HEK293T (cell line): ENCODE measurements at places on chromosomes 6 and 20.

GRCh38 chr6:51514748-51515402, 572.5 kb downstream of the PKHD1 start:
- no peak for DNase-seq

DNA sequence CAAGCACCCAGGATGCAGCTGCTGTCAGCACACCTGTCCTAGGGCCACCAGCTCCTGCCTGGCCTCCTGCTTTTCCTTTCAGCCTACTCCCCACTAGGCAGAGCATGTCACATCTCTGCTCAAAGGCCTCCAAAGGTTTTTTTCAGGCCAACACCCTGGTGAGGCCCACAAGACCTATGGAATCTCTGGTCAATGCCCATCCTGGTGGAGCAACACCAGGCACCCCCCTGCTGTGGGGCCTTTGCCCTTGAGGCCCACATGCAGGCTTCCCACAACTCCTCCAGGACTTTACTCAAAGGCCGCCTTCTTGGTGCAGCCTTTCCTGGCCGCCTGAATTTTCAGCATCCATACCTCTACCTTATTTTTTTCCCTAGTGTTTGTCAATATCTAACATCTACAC, 76.9 kb downstream of the SLC23A2 start:
- DNase-seq = no peak

GRCh38 chr6:139605350-139605749, 230.9 kb upstream of the CITED2 start:
- DNase-seq = no peak

DNA sequence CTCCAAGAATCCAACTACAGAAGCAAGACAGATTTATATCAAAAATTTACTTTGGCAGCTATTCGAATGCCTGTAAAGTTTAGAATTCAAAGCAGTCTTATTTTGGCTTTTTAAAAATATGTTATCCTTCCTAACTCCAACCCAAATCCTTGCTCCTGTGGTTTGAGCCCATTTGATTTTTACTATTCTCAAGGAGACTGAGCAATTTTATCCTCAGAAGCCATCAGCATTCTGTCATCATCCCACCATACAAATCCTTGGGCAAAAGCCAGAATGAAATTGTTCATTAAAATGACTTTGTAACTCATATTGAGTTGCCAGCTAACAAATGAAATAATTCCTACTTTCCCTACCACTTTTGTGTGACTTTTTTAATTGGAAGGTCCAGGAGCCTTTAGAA, 392.8 kb downstream of the ADGRB3 start:
- DNase-seq = no peak

DNA sequence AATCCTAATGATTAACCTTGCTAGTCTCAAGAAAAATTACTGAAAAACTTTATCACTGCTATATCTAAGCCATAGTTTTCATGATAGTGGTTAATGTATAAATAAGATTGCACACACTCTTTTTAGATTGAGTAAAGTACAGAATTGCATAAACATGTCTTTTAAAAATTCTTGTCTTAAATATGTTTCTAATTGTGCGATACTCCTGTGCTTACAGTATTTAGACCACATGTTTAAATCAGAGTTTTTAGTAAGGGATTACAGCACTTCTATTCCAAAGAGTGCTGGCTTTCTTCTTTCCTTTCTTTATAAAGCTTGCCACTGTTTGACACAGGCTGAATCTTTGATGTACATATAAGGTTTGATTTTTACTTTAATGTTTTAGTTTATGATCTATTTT, 36.8 kb upstream of the RGS17 start:
- no peak for DNase-seq

DNA sequence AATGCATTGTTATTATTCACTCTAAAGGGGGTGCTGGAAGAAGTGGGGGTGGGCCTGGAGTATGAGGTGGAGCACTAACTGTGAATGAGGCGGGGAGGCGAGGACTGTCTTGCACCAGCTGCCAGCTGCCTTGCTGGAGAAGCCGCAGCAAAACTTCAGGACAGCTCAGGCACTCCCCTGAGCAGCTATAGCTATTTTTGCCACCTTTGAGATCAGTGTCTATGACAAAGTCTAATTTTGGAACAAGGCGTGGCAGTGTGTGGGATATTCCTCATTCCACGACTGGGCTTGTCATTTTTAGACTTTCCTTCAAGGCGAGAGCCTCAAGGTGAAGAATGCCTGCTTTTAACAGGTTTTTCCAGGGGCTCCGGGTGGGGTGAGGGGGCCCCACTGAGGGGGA, 143.8 kb downstream of the DOK5 start:
- DNase-seq = no peak

DNA sequence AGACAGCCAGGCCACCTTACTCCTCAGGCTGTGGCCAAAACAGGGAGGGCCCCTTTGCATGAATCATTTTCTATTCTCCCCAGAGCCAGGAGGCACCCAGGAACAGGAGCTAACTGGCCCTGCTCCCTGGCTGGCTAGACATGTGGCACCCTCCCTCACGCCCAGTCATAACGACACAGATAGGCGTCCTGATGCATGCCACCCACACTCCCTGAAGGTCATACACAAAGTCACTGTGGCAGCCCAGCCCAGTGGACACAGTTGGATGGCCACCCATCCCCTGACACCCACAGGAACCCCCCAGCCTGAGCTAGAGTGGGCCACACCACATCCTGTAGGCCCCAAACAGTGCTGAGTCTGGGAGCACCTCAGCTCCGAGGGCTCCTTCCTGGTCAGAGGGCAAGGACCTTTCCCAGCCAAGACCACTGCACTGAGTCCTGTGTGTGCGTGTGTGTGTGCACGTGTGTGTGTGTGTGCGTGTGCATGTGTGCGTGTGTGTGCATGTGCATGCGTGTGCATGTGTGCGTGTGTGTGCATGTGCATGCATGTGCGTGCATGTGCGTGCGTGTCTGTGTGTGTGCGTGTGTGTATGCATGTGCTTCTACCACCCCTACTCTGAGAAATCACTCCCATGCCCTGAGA, 21.6 kb downstream of the TFEB start:
- no peak for DNase-seq

DNA sequence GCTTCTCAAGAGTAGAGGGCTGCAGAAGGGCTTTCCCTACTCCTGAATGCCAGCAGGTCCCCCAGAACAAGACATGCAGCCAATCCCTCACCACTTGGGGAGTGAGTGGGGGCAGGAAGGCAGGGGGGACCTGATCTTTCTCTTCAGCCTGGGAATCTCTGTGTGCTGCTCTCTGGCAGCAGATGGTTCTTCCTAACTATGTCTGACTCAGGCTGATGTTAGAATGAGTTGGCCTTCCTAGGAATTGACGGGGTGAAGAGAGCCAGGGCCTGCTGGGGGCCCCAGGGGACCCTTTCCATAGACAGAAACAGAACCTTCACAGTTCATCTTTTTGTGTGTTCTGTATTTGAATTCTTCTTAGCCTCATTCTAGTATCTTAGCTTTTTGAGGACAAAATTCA, 29.0 kb upstream of the TCP11 start:
- no peak for DNase-seq

- DNase-seq = no peak
Measured at GRCh38 chr6:166520905-166521834, 65.3 kb downstream of the RAMACL start.

DNA sequence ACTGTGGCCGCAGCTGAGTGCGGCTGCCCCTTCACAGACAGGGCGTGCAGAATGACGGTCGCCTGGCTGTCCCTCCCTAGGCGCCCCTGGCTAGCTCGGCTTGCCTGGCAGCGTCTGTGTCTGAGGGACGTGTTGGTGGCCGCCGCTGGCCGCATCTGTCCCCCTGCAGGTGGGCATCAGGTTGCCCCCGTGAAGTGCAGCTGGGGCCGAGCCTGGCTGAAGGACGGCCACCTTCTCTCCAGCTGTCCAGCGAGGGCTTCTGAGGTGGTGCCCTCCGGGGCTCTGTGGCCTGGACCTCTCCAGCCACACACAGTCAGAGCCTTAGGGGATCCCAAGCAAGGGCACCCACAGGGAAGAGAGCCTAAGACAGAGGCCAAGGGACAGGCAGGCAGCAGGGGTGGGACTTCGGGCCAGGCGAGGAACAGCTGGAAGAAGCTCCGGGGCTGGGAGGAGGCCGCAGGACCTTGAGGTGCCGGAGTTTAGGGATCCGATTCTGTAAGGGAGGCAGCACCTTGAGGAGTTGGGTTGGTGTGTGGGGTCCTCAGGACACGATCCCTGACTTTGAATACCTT, 89.0 kb upstream of the EPB41L1 start:
- no peak for DNase-seq

DNA sequence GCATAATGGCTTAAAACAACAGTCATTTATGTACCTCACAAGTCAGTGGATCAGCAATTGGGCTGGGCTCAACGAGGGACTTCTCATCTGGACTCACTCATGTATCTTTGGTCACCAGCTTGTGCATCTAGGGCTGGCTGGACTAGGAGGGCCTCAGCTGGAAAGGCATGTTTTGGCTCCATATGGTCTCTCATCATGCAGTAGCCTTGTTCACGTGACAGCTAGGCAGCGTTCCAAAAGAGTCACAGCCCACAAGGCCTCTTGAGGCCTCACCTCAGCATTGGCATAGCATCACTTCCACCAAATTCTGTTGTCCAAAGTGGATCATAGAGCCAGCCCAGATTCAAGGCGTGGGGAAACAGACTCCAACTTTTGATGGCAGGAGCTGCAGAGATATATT, 110.1 kb downstream of the MAFB start:
- DNase-seq = no peak

DNA sequence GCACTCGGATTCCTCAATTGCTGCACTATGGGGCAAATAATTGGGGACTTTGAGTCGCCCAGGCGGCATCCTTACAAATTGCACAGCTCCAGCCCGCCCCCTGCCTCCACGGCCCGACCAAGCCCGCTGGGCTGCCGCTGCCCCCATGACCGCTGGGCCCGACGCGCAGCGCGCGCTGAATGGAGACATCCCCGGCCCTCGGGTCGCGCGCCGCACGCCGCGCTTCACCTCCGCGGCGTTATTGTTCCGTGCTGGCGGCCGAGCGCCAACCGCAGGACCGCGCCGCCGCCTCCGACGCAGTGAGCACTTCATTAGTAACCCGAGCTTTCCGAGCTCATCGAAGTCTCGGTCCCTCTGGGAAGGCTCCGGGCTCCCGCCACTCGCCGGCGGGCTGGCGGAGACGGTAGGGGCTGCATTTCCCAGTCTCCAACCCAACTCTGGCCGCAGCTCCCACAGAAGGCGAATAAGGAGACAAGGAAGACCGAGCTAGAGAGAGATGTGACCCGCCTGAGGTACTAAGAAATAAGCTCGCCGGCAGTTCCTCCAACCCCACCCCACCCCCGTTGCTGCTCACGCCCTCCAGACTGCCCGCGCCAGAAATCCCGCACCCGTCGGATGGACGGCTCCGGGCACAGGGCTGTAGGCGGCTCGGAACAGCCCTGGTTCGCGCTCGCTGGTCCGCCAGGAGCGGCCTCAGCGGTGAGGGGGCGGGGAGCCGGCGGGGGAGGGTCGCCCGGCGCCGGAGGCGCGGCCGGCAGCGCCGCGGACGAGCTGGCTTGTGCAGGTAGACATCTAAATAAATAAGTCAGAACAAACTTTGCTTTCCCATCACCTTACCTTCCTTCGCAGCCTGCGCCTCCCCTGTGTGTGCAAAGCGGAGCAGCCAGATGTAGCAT, 703 bp downstream of the EPHA7 start:
- peak; percentile 33 for DNase-seq

GRCh38 chr6:11845664-11846577, 67.3 kb upstream of the ADTRP start:
- no peak for DNase-seq

DNA sequence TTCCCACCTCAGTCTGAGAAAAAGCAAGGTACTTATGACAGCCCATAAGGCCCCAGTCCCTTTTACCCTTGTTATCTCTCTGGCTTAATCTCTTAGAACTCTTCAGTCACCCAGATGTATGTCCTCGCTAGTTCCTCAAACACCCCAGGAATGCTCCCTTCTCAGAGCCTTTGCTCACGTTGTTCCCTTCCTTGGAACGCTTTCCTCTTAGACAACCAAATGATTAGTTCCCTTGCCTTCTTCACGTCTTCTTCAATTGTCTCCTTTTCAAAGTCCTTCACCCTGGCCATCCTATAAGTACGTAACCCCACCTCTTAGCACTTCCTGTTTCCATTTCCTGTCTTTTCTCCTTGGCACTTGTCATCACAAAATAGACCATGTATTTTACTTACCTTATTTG, 1.1 kb upstream of the APOBEC2 start:
- no peak for DNase-seq

- DNase-seq = no peak
Measured at GRCh38 chr20:62345681-62346370, 21.3 kb downstream of the LAMA5 start.
